Stimulated activated CD8-positive, alpha-beta memory T cell treated with anti-CD3 and anti-CD28 coated beads, Interleukin-2, amount 100 ng/mL, for 1 hour (primary cell): ENCODE measurements at places on chromosomes 3 and 15.

DNA sequence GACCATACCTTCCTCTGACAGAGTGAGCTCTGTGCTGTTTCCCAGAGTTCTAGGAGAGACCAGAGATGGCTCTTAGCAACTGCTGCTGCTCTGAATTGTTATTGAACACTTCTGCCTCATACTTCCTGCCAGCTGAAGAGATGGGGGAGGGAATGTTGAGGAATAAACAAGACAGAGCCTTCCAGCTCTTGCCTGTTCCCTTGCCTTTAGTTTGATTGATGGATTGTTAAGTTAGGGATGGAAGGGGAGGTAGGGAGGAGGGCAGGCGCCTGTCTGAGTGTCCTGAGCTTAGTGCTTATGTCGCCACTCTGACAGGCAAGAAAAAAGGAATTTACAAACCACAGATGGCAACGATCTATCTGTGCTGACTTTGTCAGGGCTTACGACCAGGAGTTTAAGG is 42.8 kb downstream of the ZNF609 start:
- no peak for DNase-seq

DNA sequence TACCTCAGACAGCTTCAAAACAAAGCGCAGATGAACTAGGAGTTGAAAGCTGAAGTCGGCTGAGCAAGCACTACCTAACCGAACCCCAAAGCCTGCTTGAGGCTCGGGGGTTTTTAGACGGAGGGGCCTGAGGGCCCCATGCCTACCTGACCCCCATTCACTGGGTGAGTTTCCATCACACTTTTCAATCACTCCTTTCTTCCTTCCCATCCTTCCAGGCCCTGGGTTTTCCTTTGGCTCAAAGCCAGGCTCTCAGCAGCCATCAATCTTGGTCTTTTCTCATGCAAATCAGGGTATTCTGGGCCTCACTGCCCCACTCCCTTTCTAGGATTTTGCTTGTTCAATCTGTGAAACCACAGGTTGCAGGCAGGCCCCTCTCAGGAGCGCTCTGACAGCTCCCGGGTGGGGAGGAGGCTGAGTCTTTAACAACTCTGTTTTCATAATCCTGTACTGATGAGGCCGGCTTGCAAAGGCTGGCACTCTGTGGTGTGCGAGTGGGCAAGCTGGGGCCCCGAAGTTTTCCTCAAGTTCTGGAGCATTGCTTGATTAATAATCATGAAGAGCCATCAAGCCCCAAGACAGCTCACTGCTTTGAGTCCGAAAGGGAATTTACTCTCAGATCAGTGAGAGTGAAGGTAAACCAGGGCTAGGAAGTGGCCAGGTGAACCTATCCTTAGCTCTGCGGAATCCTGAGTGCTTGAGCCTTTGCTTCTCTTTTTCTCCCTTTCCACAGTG is 97.6 kb downstream of the FRMD4B start:
- no peak for DNase-seq

GRCh38 chr3:23308986-23309625 is 106.0 kb downstream of the UBE2E2 start:
- DNase-seq = no peak

GRCh38 chr3:82999777-83000176 is 1238.3 kb upstream of the GBE1 start:
- DNase-seq = no peak

GRCh38 chr15:22968366-22968765 is 11.8 kb downstream of the CYFIP1 start:
- no peak for DNase-seq

- DNase-seq = no peak
These were observed 39.7 kb downstream of the PCOLCE2 start for GRCh38 chr3:142849148-142849547.

DNA sequence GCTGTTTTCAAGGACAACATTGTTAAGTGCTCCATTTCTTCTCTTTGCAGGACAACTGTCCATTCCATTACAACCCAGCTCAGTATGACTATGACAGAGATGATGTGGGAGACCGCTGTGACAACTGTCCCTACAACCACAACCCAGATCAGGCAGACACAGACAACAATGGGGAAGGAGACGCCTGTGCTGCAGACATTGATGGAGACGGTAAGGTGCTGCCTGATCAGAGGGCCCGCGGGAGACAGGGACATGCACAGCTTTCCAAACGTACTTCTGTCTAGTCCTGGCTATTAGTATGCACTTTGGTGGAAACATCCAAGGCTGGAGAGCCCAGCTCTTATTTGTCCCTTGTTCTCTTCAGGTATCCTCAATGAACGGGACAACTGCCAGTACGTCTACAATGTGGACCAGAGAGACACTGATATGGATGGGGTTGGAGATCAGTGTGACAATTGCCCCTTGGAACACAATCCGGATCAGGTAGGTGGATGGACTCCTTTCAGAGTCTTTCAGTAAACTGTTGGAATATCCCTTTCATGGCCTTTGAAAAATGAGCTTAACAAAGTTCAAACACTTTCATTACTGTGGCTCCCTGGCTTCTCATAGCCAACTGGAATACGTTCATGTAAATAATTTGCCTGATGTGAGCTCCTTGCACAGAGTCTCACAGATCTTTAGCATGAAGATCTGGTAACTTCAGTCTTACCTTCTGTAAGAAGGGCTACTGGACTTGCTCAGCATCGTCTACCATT is 10.4 kb downstream of the THBS1 start:
- no peak for DNase-seq

- DNase-seq = no peak
These were observed 14.0 kb downstream of the MAPKBP1 start for GRCh38 chr15:41788262-41788661.

- no peak for DNase-seq
These were observed 60.5 kb downstream of the GLDN start for GRCh38 chr15:51401872-51402517.

DNA sequence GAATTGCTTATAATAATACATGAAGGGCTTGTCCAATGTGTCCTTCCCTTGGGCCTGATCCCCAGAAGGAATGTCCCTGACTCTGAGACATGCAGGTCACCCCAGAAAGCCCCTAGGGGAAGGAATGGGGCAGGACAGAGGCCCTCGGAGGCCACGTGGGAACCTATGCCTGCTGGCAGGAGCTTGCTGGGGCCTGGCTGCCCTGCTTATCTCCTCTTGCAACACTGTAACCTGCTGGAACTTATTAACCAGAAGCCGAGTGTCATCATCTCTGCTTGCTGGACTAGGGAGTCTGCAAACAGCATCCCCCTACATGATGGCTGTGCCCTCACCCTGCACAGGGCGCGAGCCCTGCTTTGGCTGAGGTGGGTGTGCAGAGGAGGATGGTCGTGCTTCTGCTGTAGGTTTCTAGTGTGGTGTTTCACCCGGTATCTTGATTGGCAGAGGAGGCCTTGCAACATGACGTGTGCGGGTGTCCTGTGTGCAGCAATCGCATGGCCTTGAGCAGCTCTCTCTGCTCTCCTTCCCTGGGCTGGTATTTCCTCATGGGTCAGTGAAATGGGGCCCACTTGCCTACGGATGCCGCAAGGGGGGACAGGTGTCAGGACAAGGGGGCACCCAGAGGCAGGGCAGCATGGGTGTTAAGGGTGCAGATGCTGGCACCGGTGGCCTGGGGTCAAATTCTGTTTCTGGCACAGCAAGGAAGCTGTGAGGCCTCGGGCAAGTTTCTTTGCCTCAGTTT is 5.0 kb downstream of the CHST13 start:
- DNase-seq = no peak

- DNase-seq = no peak
These were observed 1.4 kb upstream of the SLC6A11 start for GRCh38 chr3:10814623-10815022.

GRCh38 chr15:46309914-46310313 is 675.1 kb downstream of the SQOR start:
- DNase-seq = no peak

- no peak for DNase-seq
These were observed 1546.5 kb downstream of the OTOL1 start for GRCh38 chr3:163043074-163043473.

DNA sequence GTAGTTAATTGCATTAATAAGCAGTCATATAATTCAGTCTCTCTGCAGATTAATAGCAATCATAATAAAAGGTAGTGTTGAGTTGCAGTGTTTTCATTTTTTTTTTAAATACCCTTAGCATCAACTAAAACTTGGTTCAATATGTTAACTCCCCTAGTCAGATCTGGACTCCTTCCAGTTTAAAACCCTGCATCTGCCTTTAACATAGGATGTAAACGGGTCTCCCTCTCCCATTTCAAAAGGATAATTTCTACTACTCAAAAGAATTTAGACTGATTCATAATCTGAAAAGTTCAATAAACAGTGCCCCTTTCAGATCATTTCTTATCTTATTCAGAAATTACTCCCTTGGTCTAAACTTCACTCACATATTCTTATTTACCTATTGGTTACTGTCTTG is 11.4 kb downstream of the CPOX start:
- DNase-seq = no peak

DNA sequence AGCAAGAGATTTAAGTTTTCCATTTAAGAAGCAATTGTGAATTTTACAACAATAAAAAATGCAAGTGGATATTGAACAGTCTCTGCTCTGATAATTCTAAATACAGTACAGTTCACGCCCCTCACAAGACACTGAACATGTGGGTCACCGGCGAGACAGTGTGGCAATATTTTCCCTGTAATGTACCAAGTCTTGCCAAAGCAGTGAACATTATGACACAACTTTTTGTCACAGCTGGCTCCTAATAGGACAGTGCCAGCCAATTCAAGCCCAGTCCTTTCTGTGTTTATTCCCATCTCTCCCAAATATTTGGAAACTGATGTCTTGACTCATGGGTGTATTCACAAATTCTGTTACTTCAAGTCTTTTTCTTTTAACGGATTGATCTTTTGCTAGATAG is 62.3 kb downstream of the PPARG start:
- DNase-seq = no peak

DNA sequence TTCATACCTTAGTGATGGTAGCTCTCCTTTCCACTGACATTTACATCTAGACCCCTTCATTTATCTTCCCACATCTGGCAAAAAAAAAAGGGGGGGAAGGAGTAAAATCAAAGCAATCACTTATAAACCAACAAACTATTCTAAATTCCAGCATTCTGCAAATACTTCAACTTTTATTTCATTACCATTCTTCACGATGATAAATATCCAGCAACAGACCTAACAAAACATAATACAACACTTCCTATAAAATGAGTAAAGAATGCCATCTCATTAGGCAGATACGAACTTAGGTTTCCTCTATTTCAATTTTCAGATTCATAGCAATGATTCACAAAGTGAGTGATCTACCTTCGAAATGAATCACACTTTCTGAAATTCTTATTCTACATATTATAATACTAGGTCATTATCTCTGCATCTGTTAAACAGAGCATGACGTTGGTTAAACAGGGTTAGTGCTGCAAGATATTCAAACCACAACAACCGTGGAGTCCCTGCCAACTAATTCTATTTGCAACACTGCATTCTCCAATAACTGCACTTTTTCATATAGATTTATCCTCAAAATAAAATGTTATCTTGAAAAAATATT is at the start of gene LRRFIP2:
TSS of gene LRRFIP2 (minus strand) at position 51 of the 595 bp plus-strand sequence. CDS start 25,599 bp downstream, outside the sequence.
- no peak for DNase-seq

DNA sequence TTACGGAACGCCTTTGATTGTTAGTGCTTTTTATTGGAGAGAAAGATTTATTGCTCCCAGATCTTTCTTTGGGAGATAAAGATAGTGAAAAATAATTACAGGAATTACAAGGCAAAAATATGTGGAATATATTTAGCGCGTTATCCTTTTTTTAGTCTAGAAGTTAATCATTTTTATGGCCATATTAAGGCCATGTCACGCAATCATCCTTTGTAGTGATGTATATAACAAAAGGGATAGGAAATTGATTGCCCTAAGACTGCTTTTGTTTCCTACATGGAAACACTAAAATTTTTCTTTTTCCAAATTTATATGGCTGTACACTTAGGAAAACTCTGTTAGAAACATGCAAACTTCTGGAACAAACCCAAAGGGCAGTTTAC is 1.5 kb downstream of the TRPC1 start:
- DNase-seq = no peak

DNA sequence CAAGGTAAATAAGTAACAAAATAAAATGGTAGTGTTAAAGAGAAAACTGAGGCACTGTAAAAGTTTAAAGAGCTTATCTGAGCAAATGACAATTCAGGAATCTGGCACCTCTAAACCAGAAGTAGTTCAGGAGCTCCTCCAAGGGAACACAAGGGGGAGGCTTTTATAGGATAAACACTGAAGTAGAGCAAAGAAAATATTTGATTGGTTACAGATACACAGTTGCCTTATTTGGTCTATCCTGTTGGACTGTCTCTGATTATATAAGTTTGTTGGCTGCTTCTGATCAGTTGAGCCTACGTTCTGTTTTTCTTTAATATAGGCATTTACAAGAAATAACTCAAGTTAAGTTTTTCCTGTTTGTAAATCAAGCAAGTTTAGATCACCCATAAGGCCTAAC is 146.9 kb downstream of the ERC2 start:
- DNase-seq = no peak

DNA sequence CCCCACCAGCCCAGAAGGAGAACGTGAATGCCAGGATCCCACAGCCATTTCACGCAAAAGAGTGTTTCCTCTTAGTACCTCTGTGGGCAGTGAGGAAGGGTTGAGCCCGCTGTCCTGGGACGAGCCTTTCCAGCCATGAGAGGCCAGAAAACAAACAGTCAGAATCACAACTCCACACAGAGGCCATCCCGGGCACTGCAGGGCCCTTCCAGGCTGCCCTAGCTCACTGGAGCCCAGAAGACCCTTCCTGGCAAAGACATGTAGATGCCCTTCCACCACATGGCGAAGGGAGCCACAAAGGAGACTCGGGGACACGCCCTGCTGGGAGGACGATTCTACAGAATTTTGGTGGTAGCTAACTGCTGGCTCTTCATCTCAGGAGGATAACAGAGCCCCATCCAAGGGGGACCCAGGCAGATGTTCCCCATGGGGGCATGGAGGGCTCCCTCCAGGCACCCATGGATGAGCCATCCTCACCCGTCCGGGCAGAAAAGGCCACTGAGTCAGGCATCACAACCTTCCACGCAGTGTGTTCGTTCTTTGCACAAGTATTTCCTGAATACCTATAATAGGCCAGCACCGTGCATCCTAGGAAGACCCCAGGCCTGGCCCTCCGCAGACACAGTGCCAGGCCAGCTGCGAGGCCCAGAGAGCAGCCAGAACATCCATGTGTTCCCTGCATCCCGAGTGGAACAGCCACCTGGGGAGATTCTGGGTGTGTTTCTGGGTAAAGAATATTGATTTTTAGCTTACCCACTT is 47.2 kb downstream of the SLC12A8 start:
- DNase-seq = no peak

DNA sequence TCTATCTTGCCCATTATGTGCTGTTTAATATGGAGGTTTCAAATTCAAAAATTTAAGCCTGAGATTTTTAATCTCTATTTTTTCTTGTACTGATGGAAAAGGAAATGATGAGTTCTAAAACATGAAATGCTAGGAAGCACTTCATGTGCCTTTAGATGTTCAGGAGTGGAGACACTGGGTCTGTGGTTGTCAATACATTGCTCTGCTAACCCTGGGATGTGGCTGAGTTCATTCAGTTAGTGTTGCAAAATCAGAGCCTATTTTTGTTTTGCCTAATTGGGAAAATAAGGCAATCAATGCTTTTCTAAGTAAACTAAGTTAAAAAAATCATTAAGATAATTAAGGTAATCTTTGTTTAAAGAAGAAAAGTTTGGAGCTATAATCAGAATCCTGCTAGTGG is 83.1 kb downstream of the DIPK2A start:
- no peak for DNase-seq
